Stimulated activated CD8-positive, alpha-beta memory T cell treated with anti-CD3 and anti-CD28 coated beads, Interleukin-2, amount 100 ng/mL, for 48 hours (primary cell): ENCODE measurements at places on chromosomes 13 and 19.

- DNase-seq = no peak
Measured at GRCh38 chr13:71456136-71456535, 410.9 kb downstream of the DACH1 start.

DNA sequence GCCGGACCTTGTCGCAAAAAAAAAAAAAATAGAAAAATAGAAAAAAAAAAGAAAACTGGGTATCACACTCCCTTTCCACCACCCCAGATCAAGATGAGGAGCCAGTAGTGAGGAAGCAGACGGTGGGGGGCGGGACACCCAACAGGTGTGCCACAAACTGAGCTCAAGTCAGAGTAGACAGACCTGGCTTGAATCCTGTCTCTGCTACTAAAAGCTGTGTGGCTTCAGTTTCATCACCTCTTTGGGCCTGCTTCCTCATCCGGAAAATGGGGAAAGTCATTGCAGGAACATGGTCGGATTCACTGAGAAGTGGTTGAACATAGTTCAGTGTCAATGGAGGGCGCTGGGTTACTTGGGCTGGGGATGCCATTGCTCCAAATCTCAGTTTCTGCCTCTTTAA lies 2.9 kb downstream of the HIF3A start:
- no peak for DNase-seq

DNA sequence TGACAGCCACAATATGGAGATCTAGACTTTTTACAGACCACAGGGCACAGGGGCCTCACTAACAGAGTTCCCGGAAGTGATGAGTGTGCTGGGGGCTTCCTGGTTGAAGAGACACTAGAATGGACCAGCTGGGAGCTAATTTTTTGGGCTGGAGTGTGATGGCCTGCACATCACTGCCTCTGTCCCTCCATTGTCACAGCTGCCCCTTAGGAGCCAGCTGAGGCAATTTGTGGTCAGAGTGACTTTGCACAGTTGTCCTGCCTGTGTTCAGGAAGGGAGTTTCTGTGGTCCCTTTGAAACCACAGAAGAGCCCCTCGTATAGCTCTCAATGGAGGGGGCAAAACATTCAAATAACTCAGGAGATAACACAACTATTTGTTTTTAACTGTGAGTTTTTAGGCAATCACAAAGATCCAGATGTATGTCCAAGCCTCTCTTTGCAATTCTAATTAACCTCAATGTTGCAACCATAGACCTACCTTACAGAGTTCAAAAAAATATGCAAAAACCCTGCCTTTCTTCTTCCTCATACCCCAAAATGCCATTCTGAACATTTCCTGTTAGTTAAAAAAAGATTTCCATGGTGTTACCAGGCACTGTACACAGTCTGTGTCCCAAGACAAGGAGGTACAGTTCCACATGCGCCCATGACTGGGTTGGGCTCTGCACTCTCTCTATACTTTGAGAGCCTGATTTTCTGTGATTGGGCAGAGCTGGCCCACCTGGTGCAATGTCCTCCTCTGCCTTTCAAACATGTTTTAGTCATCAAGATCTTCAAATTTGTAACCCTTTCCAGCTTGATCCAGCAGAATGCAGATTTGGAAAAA lies 2.4 kb downstream of the ALOX5AP start:
- DNase-seq = no peak

- no peak for DNase-seq
Measured at GRCh38 chr13:113902481-113902880, 38.6 kb upstream of the GAS6 start.

- no peak for DNase-seq
Measured at GRCh38 chr19:14395710-14396336, 14.6 kb downstream of the ADGRE5 start.

GRCh38 chr19:11096210-11096841 lies 7.1 kb downstream of the LDLR start:
- DNase-seq = no peak

DNA sequence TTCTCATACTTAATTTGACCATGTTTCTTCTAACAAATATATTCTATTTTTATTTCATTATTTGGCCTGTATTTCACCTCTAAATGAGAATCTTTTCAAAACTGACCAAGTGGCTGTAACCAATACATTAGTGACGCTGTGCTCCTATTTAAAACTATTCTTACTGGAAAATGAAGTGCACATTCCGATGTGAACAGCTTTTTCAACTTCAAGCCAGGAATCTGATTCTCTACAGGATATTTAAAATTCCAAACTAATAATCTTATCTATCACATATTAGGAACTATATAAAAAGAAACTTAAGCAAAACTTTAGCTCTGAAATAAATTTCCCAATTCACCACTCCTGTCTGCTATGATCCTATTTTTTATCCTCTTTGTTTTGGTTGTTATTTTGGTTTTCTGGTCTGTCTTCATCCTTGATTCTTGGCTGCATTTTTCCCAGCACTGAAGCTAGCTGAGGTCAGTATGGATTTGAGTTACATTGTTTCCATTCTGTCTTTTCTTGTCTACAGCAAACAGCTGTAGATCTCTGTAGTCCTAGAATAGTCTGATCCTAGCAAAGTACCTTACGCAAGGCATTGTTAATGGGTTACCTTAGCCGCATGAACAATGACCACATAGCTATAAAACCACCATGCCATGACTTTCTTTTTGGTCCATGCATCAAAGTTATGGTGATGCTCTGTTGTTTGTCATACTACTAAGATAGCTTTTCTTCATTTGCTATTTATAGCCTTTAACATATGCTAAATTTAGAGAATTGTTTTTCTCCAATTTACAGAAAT lies 748.6 kb upstream of the SPRY2 start:
- no peak for DNase-seq

DNA sequence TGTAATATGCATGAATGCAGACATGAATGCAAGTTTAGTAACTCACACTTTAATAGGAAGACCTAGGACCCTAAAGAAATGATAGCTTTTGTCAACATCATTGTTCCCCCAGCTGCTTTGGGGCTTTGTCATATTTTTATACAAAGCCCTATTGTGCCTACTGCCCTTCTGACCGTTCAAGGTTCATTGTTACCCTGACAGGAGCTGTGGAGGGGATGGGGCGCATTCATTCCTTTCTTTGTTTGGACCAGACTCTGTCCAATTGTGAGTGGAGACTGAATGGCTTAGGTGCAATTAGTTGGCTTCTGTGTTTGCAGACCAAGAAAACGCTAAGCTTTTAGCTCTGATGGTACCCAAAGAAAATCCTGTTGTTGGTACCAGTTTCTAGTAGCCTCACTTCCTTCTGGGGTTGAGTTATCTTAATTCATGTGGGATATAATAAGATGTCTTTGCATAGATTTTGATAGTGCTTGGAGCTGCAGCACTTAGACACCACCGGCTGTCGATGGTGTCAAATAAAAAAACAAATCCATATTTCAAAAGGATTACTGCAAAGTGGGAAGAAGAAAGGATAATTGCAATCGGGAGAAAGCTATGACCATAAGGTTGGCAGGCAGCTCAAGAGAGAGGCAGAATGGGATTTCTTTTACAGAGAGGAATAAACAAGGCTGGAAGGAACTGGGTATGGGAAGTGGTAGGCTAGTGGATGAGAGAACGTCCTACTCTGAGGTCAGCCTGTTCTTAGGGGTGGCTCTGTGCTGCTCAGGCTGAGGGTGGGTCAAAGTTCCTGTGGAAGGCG lies 133.9 kb upstream of the TMTC4 start:
- no peak for DNase-seq

DNA sequence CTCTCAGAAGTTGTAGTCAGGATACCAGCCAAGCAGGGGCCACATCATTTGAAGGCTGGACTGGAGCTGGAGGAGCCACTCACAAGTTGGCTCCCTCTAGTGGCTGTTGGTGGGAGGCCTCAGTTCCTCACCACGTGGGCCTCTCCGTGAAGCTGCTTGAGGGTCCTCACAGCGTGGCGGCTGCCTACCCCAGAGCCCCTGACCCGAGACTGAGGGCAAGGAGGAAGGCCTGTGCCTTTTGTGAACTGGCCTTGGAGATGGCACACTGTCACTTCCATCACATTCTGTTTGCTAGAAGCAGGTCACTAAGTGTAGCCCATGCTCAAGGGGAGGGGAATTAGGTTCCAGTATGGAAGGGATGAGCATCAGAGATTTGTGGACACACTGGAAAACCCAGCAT lies 14.6 kb downstream of the GNA11 start:
- DNase-seq = peak; percentile 49

GRCh38 chr13:51524312-51524711 lies 60.0 kb upstream of the WDFY2 start:
- no peak for DNase-seq
